ENCODE measurements at places on chromosomes 1 and 21.

DNA sequence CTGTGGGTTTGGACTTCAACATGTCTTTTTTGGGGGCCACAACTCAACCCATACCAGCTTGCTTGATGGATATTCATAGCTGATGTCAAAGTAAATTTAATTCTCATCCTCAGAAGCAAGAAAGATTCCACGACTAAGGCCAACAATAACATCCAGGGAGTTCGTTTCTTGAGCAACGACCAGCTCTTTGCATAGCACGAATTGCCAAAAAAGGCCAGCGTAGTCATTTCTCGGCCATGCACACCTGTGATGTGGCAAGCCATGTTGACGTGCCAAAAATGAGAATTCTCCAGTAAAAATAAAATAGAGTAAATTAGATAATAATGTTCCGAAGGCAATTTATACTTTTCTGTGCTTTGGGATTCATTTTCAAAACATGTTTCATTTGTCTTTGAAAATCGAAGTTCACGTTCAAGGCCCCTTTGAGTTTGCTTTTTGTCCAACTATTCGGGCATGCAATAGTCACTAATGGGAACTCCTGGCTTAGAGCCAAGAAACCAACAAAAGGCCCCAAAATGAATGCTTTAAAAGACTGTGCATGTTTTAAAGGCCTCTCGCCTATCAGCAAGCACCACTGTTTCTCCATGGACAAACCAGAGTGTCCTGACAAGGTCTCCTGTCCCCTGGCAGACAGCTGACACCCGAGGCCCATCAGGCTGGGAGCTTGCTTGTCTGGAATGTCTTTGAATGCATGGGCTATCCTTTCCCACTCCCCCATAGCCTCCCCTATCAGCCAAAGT, 14.4 kb upstream of the IGSF5 start:
- DNase-seq, result no peak

GRCh38 chr1:100851726-100852125, 42.9 kb downstream of the EXTL2 start:
- no peak for DNase-seq

GRCh38 chr1:205484985-205485967, 19.2 kb upstream of the CDK18 start:
- peak; percentile 58 for DNase-seq

- DNase-seq, result no peak
Observed at GRCh38 chr1:173280899-173281660, 73.9 kb upstream of the TNFSF4 start.

- DNase-seq, result no peak
Observed at GRCh38 chr1:227424159-227424680, 105.9 kb upstream of the CDC42BPA start.

- DNase-seq, result no peak
Observed at GRCh38 chr21:39885119-39885848, 18.0 kb downstream of the PCP4 start.

DNA sequence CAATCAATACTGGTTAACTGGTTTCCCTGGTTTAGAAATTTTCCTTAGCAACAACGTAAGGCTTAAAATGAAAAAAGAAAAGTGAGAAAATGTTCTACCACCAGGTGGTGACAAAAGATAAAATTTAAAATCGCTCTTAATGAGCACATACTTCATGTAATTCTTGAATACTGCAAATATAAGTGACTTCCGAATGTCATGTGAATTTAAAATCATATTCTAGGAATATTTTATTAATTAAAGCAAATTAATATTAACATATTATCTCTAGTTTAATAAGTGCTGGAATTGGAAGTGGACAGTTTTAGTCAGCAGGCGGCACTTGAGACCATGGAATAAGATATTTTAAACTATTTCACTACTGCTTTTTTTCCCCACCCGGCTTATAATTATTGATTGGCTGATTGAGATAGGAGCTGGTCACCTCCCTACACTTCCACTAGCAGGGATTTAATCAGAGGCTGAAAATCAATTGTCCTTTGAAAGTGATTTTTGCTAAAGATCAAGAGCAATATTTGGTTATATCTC, 5.0 kb upstream of the ADAMTS1 start:
- no peak for DNase-seq

DNA sequence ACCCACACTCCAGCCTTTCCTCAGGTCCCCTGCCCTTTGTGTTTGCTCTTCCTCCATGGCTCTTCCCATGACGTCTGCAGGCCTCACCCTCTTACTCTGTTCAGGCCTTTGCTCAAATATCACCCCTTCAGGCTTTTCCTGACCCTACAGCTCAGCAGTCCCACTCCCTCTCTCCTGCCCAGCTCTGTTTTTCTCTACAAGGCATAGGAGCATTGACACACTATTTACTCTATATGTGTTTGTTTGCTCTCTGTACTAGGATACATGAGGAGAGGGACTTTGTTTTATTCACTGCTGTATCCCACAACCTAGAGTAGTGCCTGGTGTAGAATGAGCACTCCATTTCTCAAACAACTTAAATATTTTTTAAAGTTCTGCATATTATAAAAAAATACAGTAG, 107.4 kb upstream of the COA6 start:
- DNase-seq, result no peak
